ENCODE measurements at places on chromosomes 12 and 14. TPM values are rescaled to one million over a fixed set of nuclear protein-coding genes. Genes with fewer than 3 reads are reported as not detected.

CMKLR1 gene
- total RNA-seq: 5.4 TPM

KCNMB4 gene
- 0.25 TPM for total RNA-seq

GYS2 gene
- 63.9 TPM for total RNA-seq

KRT79 gene
- not detected for total RNA-seq

TMEM52B gene
- 0.06 TPM for total RNA-seq

KRT2 gene
- not detected for total RNA-seq

TEX22 gene
- total RNA-seq: not detected

IFNG-AS1 gene
- not detected for total RNA-seq

KCNC2 gene
- not detected for total RNA-seq

KRT84 gene
- total RNA-seq: not detected

ERBB3 gene
- 41.3 TPM for total RNA-seq

EMP1 gene
- 6.9 TPM for total RNA-seq

LALBA gene
- not detected for total RNA-seq

SHMT2 gene
- 198 TPM for total RNA-seq

REM2 gene
- 0.10 TPM for total RNA-seq

FGF23 gene
- 0.81 TPM for total RNA-seq

TBX5 gene
- not detected for total RNA-seq

RNASE7 gene
- not detected for total RNA-seq

LHX5 gene
- not detected for total RNA-seq

DIO2 gene
- total RNA-seq: 0.33 TPM

JPH4 gene
- total RNA-seq: not detected

CPNE6 gene
- total RNA-seq: 0.09 TPM

SIX6 gene
- total RNA-seq: not detected

RFX4 gene
- not detected for total RNA-seq

KCNA1 gene
- not detected for total RNA-seq

TAS2R31 gene
- total RNA-seq: 1.1 TPM

ESR2 gene
- total RNA-seq: not detected

CIDEB gene
- total RNA-seq: 118 TPM

CCDC175 gene
- not detected for total RNA-seq
